ENCODE measurements at places on chromosomes 2 and 18. TPM values are rescaled to one million over a fixed set of nuclear protein-coding genes. Genes with fewer than 3 reads are reported as not detected.
A peak's percentile ranks its signal among the peaks of the same experiment; 100 is the strongest.

TEX44 gene
- not detected for polyA plus RNA-seq

REG3A gene
- polyA plus RNA-seq: not detected

AGAP1 gene
- not detected for polyA plus RNA-seq

DNA sequence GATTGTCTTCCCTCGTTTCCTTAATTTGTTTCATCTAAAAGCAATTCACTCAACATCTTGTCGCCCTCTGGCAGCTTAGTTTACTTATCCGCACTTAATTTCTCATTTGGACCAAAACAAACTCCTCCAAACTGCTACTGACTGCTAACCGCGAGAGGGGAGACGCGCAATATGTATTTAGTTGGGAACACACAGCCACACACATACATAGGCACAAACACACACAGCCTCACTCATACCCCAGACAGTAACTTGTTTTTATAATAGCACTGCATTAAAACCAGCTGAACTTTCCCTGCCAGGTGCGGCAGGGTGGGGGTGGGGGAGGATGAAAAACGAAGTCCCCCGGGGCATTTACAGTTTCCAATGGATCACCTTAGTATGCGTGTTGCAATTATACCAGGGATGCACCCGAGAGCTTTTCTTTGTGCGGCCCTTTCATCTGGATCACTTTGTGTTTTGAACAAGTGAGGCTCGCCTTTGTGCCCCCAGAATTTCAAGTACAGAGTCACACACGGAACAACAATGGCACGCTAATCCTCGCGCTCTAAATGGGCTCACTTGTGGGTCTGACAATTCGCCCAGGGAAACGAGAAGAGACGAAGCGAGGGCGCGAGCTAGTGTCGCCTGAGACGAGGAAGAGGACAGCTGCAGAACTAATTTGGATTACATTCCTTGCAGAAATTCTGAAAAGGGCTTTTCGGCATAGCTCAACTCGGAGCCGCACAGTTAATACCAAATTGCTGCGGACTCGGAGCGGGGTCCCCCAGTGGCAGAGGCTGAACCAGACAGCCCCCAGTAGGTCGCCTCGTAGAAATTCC lies 2.4 kb downstream of the ERBB4 start:
- H3K4me3 ChIP-seq: no peak overlapping the region
- no peak for DNase-seq
- no peak overlapping the region for H3K27ac ChIP-seq
- H3K27me3 ChIP-seq: peaks cover 18% of the 10 kb centered on the region

DNA sequence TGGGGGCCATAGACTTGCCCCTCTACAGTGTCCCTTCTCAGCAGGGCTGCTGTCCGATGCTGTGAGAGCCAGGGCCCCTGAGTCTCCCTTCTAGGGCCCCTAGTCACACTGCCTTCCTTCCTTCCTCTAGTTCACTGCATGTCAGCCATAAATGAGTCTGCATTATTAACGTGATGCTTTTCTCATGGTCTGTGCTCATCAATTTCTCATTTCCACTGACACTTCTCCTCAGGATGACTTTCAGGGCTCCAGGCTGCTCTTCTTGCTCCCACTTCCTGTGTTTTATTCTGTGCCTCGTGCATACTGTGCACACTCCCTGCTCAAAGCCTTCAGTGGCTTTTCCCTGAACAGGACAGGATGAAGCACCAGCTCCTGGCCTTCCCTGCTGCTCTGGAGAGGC lies 146.5 kb downstream of the FAM210A start:
- no peaks in the 10 kb centered on the region for H3K27me3 ChIP-seq
- H3K4me1 ChIP-seq: peaks cover 36% of the 10 kb centered on the region
- no peak overlapping the region for H3K4me3 ChIP-seq
- DNase-seq: no peak

- H3K27ac ChIP-seq: no peak overlapping the region
- no peak overlapping the region for H3K4me3 ChIP-seq
- H3K27me3 ChIP-seq: no peaks in the 10 kb centered on the region
- no peaks in the 10 kb centered on the region for H3K36me3 ChIP-seq
- H3K4me1 ChIP-seq: no peaks in the 10 kb centered on the region
Observed at GRCh38 chr2:69659349-69659748, 15.8 kb upstream of the AAK1 start.

DNA sequence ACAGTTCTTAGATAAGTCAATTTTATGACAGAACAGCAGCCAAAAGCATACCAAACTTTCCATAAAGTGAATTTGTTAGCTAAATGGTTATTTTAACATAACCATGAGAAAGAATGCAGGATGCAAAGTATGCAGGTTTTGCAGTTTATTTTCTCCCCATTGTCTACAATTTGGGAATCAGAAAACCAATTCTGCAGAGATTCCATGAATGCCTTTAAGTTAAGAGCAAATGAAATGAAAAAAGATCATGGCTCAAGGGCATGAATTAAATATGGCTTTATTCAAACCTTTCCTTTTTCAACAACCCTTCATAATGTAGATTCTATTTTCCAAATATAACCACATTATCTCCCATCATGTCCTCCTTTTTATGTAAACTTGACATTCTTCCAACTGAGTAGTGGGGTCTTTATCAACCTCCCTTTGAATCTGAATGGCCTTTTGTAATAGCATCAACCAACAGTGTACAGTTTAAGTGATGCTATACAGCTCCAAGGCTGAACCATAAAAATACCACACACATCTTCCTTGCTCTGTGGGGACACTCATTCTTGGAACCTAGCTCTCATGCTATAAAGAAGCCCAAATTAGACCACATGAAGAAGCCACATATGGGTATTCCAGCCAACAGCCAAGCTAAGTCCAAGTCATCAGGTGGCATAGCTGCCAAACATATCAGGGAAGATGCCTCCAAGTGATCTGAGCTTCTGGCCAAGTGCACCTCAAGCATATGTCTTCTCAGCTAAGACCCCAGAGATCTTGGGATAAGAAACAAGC lies 49.8 kb downstream of the PIAS2 start:
- H3K4me1 ChIP-seq: no peaks in the 10 kb centered on the region
- no peaks in the 10 kb centered on the region for H3K27me3 ChIP-seq

- H3K27ac ChIP-seq: no peak overlapping the region
- H3K36me3 ChIP-seq: no peaks in the 10 kb centered on the region
- no peaks in the 10 kb centered on the region for H3K4me1 ChIP-seq
Observed at GRCh38 chr18:44409515-44409914, 271.2 kb upstream of the SETBP1 start.

DNA sequence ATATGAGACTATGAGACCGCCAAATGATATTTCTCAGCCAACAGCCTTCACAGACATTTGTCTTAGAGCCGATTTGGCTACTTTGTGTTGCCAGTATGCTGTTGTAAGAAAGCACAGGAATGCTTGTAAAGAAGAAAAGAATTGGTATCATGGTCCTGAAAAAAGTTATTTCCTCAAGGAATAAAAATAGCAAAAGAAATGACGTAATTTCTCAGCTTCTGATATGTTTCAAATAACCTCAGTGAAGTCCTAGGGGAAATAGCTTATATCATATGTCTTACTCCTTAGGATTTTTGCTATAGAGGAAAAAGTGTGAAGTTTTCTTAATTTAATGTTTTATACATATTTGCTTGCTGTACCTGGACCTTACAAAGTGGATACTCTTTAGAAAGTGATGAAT lies 23.0 kb downstream of the SCN1A start:
- no peak overlapping the region for H3K4me3 ChIP-seq
- no peak for DNase-seq
- H3K36me3 ChIP-seq: no peaks in the 10 kb centered on the region
- no peaks in the 10 kb centered on the region for H3K27me3 ChIP-seq

DNA sequence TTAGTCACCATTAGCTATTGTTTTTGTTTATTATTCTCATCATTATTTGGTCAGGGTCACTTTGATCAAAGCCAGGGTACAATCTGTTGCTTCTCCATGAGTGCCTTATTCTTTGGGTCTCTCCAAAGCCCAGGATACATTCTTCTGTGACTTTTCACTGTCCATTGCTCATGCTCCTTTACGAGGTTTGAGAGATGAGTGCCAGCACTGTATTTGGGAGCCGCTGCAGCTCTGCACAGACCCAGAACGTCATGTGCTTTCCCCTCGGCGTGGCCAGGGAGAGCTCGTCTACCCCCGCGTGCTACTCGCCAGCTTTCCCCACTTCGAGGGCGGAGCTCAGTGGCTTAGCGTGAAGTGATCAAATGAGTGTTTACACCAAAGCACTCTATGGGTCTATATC lies 123.7 kb downstream of the COL6A3 start:
- no peak overlapping the region for H3K4me3 ChIP-seq
- peaks cover 29% of the 10 kb centered on the region for H3K27me3 ChIP-seq
- no peak overlapping the region for H3K27ac ChIP-seq
- H3K4me1 ChIP-seq: peaks cover 4% of the 10 kb centered on the region

GRCh38 chr18:3194947-3195612 lies 24.7 kb downstream of the MYOM1 start:
- H3K4me1 ChIP-seq: no peaks in the 10 kb centered on the region
- peaks cover 7% of the 10 kb centered on the region for H3K27me3 ChIP-seq
- DNase-seq: no peak

DNA sequence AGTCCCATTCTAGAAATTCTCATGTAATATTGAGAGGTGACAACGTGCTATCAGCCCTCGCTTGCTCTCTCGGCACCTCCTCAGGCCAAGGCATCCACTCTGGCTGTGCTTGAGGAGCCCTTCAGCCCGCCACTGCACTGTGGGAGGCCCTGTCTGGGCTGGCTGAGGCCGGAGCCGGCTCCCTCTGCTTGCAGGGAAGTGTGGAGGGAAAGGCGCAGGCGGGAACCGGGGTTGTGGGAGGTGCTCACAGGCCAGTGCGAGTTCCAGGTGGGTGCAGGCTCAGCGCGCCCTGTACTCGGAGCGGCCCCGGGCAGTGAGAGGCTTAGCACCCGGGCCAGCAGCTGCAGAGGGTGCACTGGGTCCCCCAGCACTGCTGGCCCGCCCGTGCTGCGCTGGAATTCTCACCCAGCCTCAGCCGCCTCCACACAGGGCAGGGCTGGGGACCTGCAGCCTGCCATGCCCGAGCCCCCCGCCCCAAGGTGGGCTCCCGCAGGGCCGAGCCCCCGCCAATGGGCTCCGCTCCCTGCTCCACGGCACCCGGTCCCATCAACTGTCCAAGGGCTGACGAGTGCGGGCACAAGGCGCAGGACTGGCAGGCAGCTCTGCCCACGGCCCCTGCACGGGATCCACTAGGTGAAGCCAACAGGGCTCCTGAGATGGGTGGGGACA lies 1680.6 kb upstream of the LRRTM1 start:
- H3K4me3 ChIP-seq: no peak overlapping the region
- no peaks in the 10 kb centered on the region for H3K36me3 ChIP-seq
- H3K4me1 ChIP-seq: no peaks in the 10 kb centered on the region
- no peak for DNase-seq

DNA sequence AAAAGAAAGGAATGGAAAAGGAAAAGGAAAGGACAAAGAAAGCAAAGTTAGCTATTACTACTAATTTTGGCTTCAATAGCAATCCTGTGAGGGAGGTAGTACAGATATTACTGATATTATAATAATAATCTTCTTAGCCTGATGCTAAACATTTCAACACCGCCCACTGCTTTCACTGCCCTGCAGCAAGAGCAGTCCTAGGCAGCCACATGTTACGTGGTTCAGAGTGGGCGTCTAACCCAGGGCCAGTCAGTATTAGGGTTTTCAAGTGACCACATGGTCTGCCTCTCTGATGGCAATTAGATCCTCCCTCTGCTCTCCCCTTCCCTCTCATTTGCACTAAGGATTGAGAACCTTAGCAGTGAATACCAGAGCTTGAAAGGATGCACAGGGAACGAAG lies 83.7 kb upstream of the ZNF397 start:
- H3K4me1 ChIP-seq: peaks cover 6% of the 10 kb centered on the region
- no peak overlapping the region for H3K4me3 ChIP-seq
- H3K36me3 ChIP-seq: no peaks in the 10 kb centered on the region
- DNase-seq: no peak
- H3K27ac ChIP-seq: no peak overlapping the region

DNA sequence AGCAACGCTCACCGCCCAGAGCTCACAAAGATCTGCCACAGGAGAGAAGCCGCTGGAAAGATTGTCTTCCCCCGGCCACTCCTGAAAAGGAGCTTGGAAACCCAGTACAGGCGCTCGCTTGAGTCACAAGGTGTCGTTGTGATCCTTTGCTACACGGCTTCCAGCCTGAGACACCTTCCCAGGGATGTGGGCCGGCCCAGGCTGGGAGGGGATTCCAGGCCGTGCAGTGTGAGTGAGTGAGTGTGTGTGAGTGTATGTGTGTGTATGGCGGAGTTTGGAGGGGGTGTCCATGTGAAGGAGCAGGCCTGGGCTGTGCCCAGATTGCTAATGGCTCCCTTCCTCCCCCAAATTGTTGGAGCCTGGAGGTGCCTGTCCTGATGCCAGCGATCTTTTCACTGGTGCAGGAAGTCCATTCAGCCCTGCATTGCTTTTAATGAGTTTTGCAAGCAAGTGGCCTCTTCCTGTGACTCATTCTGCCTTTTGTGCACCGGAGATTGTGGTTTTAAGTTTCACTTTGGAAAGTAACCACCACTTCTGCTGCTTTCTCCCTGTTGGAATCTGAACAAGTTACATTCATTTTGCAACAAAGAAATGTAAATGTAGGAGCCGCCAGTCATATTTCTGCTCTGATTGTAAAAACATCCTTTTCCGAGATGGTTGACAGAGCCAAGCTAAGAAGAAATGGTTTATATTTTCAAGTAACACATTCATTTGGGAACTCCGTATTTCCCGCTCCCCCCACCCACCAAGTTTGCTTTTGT lies 83.7 kb downstream of the LPIN1 start:
- peaks cover 29% of the 10 kb centered on the region for H3K36me3 ChIP-seq
- H3K4me3 ChIP-seq: peak overlapping the region; percentile 82
- peak overlapping the region; percentile 14 for H3K27ac ChIP-seq
- H3K27me3 ChIP-seq: peaks cover 2% of the 10 kb centered on the region
- peak; percentile 14 for DNase-seq
- H3K4me1 ChIP-seq: peaks cover 20% of the 10 kb centered on the region

DNA sequence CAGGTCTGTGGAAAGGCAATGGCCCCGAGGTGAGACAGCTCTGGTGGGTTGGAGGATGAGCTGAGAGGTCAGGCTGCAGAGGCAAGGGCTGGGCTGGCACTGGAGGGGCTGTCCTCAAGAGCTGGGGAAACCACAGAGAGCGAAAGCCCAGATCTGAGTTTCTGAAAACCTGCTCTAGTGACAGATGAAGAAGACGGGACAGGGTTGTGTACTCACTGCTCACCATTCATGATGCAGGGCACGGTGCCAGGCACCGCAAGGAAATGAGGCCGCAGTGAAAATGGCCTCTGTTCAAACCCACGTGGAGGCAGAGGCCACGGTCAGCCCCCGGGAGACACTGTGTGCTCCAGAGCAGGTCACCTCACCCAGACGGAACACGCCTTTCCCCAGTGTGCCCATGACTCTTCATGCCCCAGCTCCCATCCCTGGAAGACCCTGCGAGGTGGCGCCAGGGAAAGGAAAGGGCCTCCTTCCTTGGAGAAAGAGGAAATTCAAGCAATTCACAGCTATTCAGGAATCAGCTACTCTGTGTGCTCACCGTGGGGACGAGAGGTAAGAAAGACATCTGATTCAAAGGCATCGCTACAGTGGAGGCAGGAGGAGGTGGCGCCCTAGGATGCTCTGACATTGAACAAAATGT lies 24.3 kb upstream of the ID2 start:
- no peak for DNase-seq
- H3K4me3 ChIP-seq: no peak overlapping the region
- no peaks in the 10 kb centered on the region for H3K4me1 ChIP-seq
- H3K36me3 ChIP-seq: no peaks in the 10 kb centered on the region
- no peak overlapping the region for H3K27ac ChIP-seq

Data from CD4-positive, CD25-positive, alpha-beta regulatory T cell (primary cell).